ENCODE measurements at places on chromosomes 7 and 10.
A peak's percentile ranks its signal among the peaks of the same experiment; 100 is the strongest.

- no peak for DNase-seq
Measured at GRCh38 chr10:10589540-10590303, 427.9 kb upstream of the CELF2 start.

- DNase-seq = no peak
Measured at GRCh38 chr7:155194382-155195140, 103.1 kb upstream of the INSIG1 start.

DNA sequence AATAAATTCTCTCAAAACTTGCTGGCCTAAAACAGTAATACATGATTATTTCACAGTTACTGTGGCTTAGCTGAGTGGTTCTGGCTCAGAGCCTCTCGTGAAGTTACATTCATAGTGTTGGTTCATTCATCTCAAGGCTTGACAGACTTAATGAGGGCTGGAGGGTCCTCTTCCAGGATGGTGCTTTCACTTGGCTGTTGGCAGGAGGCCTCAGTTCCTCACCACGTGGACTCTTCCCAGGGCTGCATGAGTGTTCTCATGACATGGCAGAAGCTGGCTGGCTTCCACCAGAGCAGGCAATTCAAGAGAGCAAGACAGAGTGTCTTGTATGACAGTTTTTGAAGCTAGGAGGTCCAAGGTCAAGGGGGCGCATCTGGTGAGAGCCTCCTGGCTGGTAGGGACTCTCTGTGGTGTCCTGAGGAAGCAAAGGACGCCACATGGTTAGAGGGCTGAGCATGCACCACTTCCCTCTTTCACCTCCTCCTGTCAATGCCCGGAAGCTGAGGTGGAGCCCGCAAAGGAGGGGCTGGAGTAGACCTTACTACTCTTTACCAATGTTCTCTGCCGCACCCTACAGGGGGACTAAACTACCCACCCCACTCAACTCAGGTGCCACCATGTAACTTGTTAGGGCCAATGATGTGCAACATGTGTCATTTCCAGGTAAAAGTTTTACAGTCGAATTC lies 58.2 kb upstream of the YAE1 start:
- DNase-seq = no peak

DNA sequence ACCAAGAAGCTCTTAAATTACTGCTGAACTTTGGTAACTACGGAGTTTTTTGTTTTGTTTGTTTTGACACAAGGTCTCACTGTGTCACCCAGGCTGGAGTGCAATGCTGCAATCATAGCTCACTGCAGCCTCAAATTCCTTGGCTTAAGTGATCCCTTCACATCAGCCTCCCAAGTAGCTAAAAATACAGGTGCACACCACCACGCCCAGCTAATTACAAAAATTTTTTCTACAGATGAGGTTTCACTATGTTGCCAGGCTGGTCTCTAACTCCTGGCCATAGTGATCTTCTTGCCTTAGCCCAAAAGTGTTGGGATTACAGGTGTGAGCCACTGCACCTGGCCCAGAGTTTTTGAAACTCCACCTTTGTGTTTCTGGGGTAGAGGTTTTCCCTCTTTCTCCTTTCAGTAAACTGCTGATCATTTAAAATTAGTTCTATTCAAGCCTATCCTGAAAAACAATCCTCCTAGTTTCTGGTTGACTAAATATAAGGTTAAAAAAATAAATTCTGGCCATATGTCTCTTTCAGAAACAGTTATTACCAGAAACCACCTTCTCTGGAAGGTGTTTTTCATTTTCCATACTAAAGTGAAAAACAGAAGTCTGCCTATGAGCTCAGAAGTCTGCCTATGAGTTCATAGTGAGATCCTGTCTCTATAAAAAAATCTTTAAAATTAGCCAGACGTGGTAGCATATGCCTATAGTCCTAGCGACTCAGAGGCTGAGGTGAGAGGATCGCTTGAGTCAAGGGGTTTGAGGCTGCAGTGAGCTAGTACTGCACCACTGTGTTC lies 63.9 kb downstream of the VOPP1 start:
- DNase-seq = no peak

DNA sequence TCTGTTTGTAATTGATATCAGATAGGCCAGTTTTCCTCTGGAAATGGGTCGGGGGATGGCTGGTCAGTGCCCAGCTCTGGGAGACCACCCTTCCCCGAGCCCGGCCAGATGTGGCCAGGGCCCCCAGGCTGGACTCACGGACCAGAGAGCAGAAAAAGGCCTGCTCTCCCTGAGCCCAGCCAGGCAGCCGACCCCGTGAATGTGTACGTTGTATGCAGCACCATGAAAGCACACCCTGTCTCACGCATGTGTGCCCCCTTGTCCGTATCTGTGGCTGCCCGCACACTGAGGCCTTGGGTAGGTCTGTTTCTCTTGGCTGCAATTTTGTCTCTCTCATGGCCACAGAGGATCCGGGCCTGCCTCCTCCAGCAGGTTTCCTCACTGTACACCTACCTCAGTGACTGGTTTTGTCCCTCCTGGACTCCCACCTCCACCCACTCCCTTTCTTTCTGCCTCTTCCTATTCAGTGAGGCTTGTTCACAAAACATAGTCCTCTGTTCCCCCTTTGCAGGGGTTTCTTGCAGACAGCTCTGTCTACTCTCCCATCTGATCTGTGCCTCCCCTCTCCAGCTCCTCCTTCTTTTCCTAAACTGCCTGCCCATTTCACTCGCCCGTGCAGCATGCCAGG lies 23.6 kb upstream of the ANKRD2 start:
- DNase-seq = no peak

DNA sequence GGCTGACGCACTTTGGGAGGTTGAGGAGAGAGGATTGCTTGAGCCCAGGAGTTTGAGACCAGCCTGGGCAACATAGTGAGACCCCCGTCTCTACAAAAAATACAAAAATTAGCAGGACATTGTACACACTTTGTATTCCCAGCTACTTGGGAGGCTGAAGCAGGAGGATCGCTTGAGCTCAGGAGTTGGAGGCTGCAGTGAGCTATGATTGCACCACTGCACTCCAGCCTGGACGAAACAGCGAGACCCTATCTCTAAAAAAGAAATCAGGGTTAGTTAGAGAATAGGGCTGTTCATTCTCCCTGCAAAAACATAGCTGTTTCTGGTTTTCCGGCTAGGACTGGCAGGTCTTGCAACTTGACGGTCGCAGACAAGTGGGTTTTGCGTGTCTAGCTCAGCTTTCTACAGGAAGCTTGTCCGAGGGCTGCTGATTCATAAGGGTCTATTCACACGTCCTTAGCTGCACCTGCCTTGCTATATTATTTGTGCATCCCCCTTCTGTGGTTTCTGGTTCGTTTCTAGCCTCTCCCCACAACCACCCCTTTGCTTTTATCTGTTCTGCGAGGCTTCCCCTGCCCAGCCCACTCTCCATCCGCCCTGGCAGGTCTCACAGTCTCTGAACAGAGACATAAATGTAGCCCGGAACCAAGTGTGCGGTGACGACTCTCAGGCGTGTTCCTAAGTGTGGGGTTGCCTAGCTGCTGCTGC lies 10.7 kb downstream of the AMZ1 start:
- no peak for DNase-seq

- no peak for DNase-seq
Measured at GRCh38 chr7:47806701-47807103, 141.6 kb downstream of the PKD1L1 start.

GRCh38 chr10:35217455-35217854 lies 90.8 kb downstream of the CREM start:
- peak; percentile 71 for DNase-seq

- DNase-seq = peak; percentile 23
Measured at GRCh38 chr7:30989824-30990672, 26.3 kb downstream of the GHRHR start.

GRCh38 chr10:6920072-6921019 lies 340.3 kb upstream of the PRKCQ start:
- DNase-seq = peak; percentile 22

DNA sequence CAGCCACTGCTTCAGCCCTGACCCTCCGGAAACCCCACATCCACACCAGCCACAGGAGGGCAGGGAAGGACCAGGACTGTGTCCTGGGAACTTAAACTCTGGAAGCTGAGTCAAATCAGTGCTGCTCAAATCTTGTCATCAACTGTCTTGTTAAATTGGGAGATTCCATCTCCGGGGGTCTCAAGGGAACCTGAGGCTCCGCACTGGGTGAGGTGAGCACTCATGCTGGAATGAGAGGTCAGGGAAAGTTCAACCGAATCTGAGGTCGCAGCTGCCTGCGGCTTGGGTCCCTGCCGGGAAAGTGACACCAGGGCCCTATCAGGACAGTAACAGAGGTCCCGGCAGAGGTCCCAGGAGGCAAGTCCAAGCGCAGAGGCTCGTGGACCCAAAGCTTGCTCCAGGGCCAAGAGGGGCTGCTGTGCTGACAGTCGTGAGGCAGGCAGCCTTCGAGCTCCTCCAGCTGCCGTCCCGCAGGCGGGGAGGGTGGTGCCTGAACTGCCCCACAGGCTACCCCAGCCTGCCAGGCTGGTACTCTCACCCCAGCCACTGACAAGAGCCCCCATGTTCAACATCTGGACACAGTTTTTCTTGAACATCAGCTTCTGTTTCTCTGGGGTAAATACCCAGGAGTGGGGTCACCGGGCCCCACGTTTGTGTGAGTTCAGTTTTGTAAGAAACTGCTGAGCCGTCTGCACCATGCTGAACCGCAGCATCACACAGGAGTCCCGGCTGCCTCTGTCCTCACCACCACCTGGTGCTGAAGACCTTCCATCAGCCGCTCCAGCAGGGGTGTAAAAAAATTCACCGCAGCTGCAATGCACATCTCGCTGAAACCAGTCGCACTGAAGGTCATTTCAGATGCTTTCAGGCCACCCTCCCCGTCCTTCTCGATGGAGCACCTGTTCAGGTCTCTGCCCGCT lies 101.0 kb downstream of the DIP2C start:
- peak; percentile 70 for DNase-seq

GRCh38 chr7:54788664-54789063 lies 29.7 kb upstream of the SEC61G start:
- DNase-seq = no peak

DNA sequence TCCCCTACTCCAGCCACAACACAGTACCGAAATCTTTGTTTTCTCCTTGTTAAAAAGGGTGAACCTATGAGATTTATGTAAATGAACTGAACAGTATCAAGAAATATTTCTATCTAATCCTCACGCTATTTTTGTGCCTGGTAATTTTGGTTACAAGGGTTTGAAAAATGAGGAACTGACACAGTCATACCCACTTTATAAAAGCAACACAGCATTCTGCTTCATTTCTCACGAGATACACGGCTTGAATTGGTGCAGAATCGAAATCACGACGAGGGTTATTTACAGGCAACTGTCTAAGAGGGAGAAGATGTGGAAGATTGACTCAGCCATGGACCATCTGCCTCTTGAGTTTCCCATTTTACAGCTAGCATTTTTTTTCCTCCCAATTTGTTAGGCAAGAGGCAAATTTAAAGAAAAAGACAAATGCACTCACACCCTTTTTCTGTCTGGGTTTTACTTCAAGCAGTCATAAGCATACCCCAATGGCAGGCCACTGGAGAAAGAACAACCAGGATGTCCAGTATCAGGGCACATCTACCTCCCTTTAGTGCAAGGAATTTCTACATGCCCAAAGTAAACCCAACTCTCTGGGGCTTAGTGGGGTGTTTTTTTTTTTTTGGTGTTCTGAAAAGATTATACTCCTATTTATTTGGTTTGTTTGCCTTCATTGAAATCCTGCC lies 108.1 kb downstream of the ITGB8 start:
- DNase-seq = no peak

DNA sequence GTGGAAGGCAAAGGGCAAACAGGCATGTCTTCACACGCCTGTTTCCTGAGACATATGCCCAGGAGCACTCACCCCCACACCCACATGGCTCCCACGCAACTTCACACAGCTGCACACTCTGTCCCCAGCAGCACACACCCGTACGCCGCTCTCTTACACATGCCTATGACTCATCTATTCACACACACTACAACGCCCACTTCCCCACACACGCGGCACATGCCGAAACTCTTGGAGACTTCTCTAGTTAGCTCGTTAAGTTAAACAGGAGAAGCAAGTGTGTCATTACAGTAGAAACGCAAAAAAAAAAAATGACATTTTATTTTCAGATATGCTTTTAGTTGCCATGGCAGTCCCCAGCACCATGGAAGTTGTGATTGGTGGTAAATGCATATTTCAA lies 6.7 kb downstream of the CALN1 start:
- peak; percentile 60 for DNase-seq

DNA sequence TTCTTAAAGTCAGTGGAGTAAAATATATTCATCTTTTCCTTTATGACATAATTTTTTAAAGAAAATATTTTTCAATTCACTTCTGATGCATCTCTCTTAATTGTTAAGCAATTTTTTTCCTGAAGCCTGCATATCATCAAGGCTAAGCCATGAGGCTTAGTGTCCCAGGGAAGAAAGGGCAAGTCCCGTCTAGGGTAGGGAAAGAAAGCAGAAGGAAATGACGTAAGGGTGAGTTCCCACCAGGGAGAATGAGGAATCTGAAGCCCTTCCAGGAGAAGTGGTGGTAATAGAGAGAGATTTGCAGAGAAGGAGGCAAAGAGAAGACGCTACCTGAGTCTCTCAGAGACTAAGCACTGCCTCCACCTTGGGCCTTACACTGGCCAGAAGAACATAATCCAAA lies 96.8 kb upstream of the NFE2L3 start:
- no peak for DNase-seq

- DNase-seq = no peak
Measured at GRCh38 chr7:37604078-37604477, 79.5 kb upstream of the GPR141 start.
